NT2/D1 (cell line): ENCODE measurements at places on chromosomes 7 and 10.
A peak's percentile ranks its signal among the peaks of the same experiment; 100 is the strongest.

DNA sequence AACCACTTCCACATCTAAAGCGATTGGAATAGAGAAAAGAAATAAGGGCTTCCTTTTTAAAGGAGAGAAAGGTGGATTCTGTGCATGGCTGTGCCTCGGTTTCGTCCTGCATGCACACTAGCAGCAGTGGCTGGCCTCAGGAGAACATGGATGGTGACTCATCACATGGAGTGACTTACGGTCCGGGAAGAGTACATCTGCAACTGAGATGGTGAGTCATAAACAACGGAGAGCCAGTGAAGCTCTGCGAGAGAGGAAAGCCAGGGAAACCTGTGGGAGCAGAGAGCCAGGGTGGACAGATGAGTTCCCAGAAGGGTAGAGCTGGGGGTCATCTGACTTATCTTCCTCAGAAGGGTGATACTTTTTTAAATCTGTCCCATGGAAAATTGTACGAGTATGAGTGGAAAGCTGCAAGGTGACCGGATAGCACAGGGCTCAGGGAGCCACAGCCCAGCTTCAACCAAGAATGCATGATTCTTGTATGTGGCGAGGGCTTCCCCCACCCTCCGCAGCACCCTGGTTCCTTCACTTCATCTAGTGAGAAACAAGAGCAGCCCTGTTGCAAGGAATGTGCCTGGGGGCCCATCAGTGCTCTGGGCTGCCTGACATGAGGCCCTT, 259.1 kb downstream of the KLF6 start:
- no peak for DNase-seq

DNA sequence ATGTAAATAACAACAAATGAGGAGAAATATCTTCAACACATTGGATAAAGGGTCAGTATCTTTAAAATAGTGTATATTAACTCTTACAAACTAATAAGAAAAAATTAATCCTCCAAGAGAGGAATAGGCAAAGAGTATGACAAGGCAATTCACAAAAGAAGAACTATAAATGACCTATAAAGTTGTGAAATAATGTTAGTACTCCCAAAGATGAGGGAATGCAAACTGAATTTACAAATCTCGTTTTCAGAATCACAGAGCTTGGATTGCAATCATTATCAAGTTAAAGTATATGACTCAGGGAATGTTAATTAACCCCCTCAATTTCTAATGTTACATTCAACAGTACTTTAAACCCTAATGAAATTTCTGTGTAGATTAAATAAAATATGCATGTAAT, 87.3 kb upstream of the TARP start:
- no peak for DNase-seq

GRCh38 chr7:1368184-1368681, 91.0 kb downstream of the MICALL2 start:
- DNase-seq, result no peak

DNA sequence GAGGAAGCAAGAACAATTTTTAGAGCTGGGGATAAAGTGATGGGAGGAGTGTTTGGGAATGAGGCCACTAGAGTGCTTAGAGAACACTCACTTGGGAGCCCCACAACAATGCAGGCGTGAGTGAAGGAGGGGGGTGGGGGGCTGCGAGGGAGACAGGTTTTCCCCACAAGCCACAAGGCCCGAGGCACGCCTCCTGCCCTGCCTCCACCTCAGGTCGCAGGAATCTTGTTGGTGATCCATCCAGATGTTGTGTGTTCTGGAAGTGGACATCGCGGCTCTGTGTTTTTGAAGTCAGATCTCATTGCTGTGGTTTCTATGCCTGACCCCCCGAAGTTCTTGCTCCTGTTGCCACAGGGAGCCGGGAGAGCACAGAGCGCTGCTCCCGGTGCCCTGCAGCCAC, 178.0 kb upstream of the BMPER start:
- no peak for DNase-seq

DNA sequence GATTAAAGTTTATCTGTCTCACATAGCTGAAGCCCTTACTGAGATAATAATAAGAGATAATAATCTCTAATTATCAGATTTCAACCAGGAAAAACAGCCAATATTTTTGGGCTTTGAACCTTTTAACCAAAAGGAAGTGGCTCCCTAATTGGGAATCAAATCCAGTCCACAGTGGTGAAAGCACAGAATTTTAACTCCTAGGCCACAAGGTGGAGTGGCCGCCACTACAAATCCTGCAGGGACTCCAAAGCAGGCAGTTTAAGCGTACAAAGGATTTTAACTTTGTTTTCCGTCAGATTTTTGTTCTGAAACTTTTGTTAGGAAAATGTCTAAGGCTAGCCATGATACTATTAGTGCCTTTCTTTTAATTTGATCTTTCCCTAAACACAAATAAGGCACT, 99.6 kb upstream of the CCNY start:
- DNase-seq, result no peak

DNA sequence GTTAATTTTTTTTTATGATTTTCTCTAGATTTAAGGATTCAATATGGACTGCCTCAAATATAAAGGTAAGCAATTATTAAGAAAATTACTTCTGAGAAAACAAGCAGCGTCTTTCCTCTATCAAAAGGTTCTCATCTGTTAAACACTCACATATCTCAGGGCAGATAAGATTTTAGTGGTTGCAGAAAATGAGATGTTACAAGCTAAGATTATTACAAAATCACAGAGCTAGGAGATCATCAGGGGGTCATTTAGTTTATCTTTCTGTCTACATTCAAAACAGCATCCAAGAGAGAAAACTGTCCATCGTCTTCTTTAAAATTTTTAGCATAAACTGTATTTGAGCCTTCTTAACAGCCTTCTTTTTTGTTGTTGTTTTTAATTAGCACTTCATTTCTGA, 29.1 kb upstream of the RHOBTB1 start:
- DNase-seq, result no peak

- DNase-seq, result peak; percentile 11
Observed at GRCh38 chr7:146960773-146961391, 844.3 kb downstream of the CNTNAP2 start.

- no peak for DNase-seq
Observed at GRCh38 chr7:116477625-116478024, 21.9 kb upstream of the CAV2 start.

DNA sequence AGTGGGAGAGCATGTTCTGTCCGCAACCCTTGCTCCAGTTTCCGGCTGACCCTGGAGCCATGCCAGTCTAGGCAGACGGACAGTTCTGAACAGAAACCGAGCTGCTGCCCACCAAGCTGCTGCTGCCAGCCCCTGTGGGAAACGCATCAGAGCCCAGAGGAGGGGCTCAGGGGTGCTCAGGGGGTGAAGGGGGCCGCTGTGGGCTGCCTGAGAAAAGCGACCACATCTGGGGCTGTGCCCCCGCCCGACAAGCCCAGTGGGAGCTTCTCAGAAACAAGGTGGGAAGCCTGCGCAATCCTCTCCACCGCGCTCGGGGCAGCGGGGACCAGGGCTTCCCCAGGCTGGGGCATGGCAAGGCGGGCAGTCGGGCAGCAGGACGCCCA, 38.8 kb upstream of the CFAP46 start:
- no peak for DNase-seq

- no peak for DNase-seq
Observed at GRCh38 chr10:14543046-14543903, 212.6 kb upstream of the FRMD4A start.

GRCh38 chr7:31113660-31114059, 61.6 kb downstream of the ADCYAP1R1 start:
- DNase-seq, result no peak

- no peak for DNase-seq
Observed at GRCh38 chr10:88385601-88386203, 197.4 kb downstream of the RNLS start.

- DNase-seq, result no peak
Observed at GRCh38 chr10:100033766-100034418, 24.1 kb upstream of the DNMBP start.

GRCh38 chr10:95373660-95374059, 82.9 kb upstream of the PDLIM1 start:
- no peak for DNase-seq

- no peak for DNase-seq
Observed at GRCh38 chr10:36038316-36038955, 396.3 kb upstream of the FZD8 start.

- DNase-seq, result no peak
Observed at GRCh38 chr10:112948196-112948595, 1.9 kb upstream of the TCF7L2 start.

DNA sequence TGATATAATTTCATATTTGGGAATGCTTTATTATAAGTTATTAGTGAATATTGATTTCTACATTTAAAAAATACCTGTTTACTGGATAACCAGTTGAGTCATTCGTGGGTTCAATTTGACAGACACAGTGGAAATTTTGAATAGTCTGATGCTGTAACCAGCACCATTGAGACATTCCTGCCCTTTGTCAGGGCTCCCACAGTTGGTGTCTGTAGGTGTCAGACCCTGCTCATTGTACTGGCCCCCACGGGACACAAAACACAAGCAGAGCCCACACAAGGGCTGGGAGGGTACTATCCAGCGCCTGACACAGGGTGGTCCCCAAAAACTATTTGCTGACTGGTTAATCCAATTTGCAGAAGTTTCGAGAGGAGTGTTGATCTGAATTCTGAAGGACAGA, 35.9 kb downstream of the EEPD1 start:
- no peak for DNase-seq
